ENCODE measurements at places on chromosomes 3 and 15.

- DNase-seq: no peak
Observed at GRCh38 chr3:10284496-10284895, 8.3 kb downstream of the GHRL start.

DNA sequence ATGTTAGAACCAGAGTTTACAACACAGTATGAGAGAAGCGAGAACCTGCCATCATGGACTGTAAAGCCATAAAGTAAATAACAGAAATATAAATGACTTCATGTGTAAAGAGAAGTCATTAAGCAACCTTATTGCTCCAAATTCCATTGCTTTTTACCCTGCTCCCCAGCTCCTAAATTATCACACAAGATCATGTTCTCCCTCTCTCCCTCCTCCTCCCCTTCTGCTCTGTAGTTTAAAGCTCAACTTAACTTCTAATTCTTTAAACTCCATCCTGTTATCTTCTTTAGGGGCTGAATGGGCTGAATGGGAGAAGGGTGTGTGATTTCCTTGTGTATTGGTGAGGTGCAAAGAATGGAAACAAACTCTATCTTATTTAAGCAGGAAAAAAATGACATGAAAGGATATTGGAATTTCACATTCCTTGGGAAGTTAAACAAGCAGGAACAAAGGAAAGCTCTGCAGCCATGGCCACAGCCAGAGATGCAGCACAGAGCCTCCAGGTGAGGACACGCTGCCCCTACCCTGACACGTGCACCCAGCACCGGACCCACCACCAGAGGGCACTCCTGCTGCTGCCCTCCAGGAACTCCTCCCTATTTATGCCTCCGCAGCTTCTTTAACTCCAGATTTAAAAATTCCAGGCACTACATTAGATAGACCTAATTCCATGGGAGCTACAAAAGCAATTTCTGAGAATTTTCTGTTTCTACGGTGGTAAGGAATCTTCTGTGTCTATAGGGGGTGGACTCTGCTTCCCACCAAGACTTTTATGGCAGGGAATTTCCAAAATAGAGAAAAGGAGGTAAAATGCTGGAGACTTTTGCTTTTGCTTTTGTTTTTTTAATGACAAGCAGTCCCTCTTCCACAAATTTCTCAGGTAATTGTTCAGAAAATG lies 76.9 kb upstream of the ABI3BP start:
- peak; percentile 79 for DNase-seq

GRCh38 chr15:26091184-26091583 lies 228.1 kb upstream of the ATP10A start:
- no peak for DNase-seq

- DNase-seq: no peak
Observed at GRCh38 chr3:43180027-43180426, 74.1 kb upstream of the POMGNT2 start.

GRCh38 chr15:81292523-81293001 lies 31.4 kb downstream of the STARD5 start:
- DNase-seq: no peak

DNA sequence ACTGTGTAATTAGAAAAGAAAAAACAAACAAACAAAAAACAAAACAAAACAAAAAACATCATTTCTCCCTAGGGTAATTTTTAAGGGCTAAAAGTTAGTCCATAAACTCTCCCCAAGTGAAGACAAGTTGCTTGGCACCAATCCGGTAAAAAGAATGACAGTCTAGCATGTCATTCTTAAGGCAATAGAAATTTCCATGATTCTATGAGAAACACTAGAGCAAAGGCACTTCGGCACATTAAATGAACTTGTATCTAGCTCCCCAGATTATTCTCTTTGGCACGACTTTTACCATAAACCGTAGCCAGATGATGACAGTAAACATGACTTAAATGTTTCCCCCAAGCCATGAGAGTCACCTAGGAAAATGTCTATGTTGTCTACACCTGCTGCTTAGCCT lies 10.1 kb downstream of the COL8A1 start:
- DNase-seq: no peak

- DNase-seq: no peak
Observed at GRCh38 chr15:60799885-60800284, 320.9 kb upstream of the ICE2 start.

DNA sequence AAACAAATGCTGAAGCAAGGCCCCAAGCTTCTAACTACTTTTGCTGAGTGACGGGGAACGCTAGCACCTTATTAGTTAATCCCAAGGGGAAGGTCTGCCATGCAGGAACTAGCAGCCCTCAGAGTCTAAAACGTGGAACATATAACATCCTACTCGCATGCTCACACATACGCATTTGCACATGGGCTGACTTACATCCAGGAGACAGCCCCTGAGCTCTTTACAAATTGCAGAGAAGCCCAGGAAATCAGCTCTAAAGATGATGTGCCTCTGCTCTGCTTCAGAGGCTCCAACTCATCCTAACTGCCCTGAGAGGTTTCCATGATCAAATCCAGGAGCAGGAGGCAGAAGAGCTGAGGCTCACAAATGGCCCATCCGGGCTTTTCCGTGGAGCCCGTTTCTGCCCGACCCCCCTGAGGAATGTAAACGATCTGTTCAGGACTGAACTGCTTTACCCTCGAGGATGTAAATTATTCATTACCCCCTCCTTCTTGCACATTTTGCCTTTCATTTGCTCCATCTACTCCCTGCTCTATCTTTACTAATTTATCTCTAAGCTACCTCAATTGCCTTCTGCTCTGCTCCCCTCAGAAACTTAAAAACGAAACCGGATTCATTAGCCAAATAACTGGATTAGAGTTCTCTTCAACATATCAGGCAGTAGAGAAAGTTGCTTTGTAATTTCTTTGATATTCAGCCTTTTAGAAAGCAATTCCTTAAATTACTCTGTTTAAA lies 141.9 kb upstream of the CCDC54 start:
- DNase-seq: peak; percentile 17

DNA sequence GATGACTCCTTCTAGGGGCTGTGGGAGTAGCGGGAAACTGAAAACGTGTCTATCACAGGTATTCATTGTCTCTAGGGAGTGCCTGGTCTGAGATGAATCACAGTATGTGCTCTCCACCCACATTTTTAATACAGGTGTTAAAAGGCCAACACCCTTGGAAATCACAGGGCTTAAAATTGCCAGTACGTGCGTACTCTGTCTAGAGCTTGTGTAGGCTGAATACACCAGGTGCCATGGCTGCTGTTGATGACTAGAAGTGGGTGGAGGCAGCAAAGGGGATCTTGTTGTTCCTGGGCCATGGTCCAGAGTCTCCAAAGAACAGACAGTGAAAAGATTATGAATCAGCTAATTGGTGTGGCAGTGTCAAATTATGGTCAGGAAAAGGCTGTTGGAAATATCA lies 35.1 kb upstream of the P3H2 start:
- DNase-seq: no peak

GRCh38 chr3:42635111-42635510 lies 18.4 kb upstream of the ZBTB47 start:
- no peak for DNase-seq

- no peak for DNase-seq
Observed at GRCh38 chr3:22129101-22129500, 378.1 kb upstream of the ZNF385D start.

- DNase-seq: no peak
Observed at GRCh38 chr15:36230776-36231175, 348.6 kb upstream of the CDIN1 start.

DNA sequence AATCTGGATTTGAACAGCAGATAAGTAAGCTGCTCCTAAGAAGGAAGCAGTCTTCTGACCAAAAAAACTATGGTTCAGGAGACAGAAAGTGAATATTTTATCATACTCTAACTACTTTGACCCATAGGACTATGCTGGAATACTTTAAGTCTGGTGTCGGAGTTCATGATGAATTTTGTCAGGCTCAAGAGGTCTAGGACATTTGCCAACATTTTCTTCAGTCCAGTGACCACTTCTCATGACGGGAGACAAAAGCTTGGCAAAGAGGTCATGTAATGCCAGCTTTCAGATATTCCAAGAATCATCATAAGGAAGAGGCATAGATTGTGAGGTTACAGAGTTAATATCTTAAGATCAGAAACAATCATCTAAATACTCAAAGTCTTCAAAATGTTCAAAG lies 20.5 kb upstream of the DCBLD2 start:
- DNase-seq: no peak

DNA sequence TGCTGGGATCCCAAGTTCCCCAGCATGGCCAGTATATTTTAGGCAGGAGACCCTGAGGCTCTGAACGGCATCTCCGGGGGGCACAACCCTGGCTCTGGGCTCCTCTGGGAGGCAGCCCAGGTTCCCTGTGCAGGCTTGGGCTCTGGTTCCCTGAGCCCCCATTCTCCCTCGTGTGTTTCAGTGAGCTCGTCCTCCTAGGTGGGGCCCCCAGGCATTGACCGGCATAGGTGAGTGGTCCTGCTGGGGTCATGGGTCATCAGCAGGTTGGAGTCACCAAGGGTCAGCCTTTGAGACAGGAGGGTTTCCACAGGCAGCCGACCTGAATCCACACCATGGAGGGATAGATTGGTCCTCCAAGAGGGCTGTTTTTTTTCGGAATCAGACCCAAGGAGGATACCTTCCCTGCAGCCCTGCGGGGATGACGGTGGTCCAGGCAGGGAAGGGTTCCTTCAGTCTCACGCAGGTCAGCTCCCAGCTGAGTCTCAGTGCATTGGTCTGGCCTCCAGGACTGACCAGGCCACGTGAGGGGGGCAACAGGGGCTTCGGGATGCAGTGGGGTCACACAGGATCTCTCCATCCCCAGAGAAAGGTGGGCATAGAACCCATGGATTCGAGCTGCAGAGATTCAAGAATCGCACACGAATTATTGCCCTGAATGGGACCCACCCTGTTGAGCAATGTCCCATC lies 226.0 kb downstream of the SNRPN start:
- DNase-seq: no peak

- DNase-seq: no peak
Observed at GRCh38 chr3:134330883-134331810, 43.1 kb downstream of the AMOTL2 start.
